NCI-H524 (cell line): ENCODE measurements at places on chromosomes 12 and 14.

DNA sequence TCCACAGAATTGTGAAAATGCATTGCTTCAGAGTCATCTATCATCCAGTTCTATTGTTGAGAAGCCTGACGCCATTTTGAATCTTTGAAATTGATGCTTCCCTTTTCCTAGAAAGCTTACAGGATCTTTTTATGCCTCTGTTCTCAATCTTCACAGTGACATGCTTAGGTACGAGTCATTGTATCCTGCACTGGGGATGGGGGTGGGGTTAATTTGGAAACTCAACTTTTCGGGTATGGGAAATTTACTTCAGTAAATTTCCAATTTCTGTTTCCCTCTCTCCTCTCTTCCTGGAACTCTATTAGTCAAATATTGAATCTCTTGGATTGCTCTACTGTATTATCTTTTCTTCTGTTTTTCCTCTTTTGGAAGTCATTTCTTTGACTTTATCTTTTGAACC is 24.5 kb downstream of the RNASE10 start:
- DNase-seq, result no peak

GRCh38 chr12:53289891-53290290 is 5.5 kb upstream of the PFDN5 start:
- DNase-seq, result no peak

GRCh38 chr14:86279405-86279804 is 749.5 kb downstream of the FLRT2 start:
- no peak for DNase-seq

DNA sequence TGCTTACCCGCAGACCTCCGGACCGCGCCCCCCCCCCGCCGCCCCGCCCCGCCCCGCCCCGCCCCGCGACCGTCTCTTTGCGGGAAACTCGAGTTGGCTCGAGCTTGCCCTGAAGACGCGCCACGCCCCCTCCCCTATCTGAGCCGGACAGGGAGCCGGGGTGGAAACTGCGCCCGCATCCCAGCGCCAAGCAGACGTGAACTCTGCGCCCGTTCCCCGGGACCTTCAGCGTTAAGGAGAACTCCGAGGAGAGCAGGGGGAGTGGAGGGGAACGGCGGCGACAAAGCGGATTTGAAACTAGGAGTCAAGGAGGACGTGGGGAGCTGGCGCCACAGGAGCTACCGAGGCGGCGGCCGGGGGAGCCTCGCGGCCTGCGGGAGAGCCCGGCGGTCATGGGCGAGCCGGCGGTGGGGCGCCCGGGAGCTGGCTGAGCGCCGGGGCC is at the start of gene KCNK13:
KCNK13 (plus strand) TSS at position 310 of the 442 bp plus-strand sequence. CDS start 212 bp downstream, outside the sequence.
- DNase-seq, result peak; percentile 60

DNA sequence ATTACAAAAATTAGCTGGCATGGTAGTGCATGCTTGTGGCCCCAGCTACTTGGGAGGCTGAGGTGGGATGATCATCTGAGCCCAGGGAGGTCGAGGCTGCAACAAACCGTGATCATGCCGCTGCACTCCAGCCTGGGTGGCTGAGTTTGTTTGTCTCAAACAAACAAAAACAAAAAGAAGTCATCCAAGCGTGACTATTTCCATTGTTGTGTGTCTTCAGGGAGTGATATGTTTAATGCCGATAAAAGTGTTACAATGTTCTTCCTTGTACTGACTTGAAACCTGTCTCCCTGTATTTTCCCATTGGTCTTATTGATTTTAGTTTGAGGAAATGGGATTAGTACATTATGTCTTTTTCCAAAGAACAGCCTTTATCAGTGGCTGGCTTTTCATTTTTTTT is 75.6 kb upstream of the USP44 start:
- DNase-seq, result no peak

GRCh38 chr14:103700753-103701490 is 14.3 kb downstream of the XRCC3 start:
- no peak for DNase-seq

DNA sequence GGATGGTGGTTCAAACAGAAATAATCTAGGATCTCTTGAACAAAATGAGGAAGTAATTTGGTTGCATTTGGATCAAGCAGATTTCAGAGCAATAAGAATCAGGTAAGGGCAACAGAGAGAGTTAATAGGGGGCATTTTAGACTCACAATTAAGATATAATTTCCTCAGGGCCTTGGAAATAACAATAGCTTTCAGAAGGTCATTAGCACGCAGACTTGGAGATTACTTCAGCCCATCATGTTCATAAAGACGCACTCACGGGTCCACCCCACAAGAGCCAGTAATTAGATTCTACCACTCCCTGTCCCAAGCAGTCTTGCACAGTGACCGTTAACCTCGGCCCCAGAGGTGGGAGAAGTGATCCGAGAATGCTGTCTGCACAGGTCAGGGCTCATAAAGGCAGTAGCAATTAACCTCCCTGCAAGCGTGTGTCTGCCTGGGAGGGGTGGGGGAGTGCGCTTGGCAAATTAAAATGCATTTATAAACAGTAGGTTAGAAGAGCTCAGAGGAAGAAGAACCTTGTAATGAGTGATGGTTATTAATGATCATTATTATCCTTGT is 125.7 kb upstream of the CCDC196 start:
- no peak for DNase-seq

DNA sequence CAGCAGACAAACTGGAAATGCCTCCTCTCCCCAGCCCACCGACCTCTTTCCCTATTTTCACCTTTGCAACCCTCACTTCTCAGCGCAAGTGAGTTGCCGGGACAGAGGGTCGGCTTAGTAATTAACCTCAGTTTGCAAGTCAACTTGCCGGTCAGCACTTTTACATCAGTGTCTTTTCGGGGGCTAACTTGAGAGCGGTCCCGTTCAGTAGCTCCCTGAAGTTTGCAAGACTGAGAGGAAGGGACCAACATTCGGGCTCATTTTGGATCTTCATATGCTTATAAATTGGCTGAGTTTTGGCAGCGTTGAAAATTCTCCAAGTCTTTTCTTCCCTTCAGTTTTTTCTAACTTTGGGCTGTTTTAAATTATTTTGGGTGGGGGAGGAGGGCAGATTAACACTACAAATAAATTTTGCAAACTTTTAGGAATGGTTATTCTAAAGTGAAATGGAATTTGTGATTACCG is 846 bp downstream of the BRMS1L start:
- DNase-seq, result no peak

DNA sequence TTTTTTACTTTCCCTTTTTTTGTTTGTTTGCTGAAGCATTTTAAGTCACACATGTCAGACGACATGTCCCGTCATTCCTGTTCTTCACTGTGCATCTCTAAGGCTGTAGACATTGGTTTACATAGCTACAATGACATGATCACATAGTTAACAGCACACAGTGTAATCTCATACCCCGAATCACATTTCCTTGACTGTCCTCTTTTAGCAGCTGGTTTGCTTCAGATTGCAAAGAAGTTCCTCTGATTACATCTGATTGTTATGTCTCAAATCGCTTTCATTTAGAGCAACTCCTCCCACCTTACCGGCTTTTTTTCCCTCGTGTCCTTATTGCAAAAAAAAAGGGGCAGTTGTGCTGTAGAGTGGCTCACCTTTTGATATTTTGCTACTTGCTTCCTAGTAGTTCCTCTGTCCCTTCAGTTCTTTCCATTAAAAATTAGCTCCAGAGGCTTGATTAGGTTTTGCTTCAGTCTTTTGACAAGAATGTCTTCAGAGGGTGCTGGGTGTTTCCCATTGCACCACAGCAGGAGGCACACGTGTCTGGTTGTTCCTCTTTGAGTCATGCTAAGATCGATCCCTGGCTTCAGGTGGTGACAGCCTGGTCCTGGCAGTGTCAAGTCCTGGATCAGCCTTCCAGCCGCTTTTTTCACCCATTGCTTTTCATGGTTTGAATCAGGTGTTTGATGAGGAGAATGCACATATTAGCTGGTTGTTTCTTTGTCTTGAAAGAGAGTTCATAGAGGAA is 35.0 kb downstream of the ZNF664 start:
- no peak for DNase-seq

- no peak for DNase-seq
Measured at GRCh38 chr12:112096070-112096469, 12.5 kb downstream of the NAA25 start.

DNA sequence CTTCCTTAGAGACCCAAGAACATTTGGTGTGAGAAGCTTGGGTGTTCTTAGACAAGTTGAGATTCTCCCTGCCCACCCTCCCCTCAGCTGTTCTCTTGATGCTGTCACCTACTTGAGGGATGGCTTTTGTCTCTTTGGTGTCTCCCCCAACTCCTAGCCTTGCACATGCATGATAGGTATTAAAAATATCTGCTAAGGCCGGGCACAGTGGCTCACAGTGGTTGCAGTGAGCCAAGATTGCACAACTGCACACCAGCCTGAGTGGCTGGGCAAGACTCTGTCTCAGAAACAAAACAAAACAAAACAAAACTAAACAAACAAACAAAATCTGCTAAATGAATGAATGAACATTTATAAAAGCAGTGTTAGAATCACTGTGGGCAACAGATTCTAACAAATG is 261.1 kb downstream of the AKAP6 start:
- no peak for DNase-seq

- DNase-seq, result no peak
Measured at GRCh38 chr12:111754671-111755070, 12.1 kb upstream of the ALDH2 start.

GRCh38 chr12:70784042-70784668 is 136.4 kb downstream of the PTPRR start:
- DNase-seq, result no peak

GRCh38 chr12:66120477-66120876 is 10.1 kb downstream of the LLPH start:
- no peak for DNase-seq

GRCh38 chr14:77063571-77064171 is 34.4 kb upstream of the CIPC start:
- DNase-seq, result peak; percentile 71

DNA sequence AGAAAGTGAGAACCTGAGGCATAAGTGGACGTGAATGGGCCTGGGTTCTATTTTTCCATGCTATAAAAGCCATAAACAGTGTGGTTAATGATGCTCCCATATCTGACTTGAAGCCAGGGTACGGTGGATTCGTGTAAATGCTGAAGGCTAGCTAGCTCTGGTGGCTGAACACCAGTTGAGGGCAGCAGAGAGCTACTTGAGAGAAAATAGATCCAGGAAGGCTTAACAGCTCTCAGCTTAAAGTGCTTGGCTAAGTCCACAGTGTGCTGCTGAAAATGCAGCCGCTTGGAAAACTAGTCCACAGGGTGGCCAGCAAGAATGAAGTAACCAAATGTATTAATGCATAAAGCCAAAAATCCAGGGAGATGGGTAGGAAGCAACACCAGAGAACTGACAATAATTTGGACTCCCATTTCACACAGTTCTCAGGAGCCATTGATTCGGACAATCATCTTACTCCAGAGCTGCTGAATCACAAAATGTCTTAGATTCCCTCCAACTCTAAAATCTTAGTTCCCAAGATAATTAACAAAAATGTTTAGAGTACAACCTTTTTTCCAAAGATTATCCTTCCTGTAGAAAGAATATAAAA is 15.0 kb upstream of the FOXG1 start:
- DNase-seq, result peak; percentile 93

GRCh38 chr12:111685322-111685810 is 390 bp downstream of the BRAP start:
- DNase-seq, result no peak

GRCh38 chr14:65421201-65421981 is 8.9 kb downstream of the FUT8 start:
- no peak for DNase-seq

DNA sequence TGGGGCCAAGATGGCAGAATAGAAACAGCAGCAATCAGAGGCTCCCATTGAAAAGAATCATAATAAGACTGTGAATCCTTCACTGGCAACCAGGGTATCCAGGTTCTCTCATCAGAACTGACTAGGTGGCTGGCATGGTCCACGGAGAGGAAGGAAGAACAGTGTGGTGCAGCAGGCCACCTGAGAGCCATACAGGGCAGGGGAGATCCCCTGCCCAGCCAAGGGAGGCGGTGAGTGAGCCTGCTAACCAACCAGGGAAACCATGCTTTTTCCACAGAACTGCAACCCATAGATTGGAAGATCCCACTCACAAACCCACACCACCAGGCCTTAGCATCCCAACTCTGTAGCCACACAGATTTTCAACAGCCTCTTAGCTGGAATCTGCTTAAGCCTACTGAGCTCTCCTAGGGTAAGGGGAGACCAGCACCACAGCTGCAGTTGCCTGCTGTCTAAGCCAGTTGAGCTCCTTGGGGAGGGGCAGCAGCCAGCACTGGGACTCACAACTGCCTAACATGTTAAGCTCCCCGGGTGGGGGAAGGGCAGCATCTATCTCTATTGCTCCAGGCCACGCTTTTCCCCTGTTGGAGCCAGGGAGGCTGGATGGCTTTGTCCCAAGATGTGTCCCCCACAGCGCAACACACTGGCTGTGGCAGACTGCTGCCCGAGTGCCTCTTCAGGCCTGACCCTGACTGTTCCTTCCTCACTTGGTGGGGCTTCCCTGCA is 342.6 kb upstream of the CCDC196 start:
- DNase-seq, result no peak

DNA sequence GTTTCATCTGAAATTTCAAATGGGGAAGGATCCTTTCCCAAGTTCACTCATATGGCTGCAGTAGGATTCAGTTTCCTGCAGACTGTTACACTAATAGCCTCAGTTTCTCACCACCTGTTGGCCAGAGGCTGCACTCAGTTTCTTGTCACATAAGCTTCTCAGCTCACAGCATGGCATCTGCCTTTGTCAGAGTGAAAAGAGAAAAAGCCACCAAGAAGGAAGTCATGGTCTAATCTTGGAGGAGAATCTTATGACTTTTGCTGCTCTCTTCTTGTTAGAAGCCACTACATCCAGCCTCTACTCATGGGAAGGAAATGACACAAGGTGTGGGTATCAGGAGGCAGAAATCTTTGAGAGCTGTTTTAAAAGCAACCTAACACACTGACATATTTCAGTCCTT is 39.4 kb upstream of the BTG1 start:
- DNase-seq, result no peak

- no peak for DNase-seq
Measured at GRCh38 chr14:102828151-102828550, 50.9 kb downstream of the TRAF3 start.

DNA sequence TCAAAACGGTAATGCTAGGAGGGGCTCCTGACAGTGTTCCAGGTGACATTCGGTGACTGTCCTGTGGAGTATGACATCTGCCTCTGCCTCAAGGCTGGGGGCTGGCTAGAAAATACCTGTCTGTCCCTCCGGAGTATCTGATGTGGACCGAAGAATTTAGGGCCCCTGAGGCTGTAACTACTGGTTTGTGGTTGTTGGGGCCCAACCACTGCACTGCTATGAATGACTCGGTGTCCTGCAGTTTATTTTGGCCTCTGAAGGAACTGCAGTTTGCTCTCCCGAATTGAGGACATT is 198.9 kb upstream of the CAND1 start:
- no peak for DNase-seq

DNA sequence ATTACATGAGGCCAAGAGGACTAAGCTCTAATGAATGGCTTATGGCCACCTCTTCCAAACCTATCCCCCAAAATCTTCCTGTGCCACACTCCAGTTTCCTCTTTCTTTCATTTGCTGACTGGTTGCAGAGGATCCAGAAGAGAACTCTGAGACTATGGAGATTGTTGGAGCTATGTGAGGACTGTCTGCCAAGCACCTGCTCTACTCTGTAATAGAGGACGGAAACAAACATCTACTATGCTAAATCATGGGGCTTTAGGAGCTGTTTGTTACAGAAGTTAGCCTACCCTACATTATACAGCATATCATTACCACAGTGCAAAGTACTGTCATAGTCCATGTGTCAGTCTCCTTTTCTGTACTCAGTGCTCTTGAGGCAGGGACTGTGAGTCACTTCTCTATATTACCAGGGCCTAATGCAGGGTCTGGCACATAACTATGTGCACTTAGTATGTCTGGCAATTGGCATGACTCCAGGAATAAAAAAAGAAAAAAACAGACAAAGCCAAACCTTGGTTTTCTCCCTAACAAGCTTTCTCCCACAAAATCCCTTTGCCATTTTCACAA is 95.1 kb downstream of the RPAP3 start:
- DNase-seq, result no peak

GRCh38 chr12:101407436-101408345 is at the start of gene ARL1:
ARL1 (minus strand) TSS chr12:101407772; CDS start chr12:101407645, 127 bp downstream.
- DNase-seq, result peak; percentile 64
